Tibial nerve (tissue), 4 donors: ENCODE measurements at places on chromosomes 4 and X. TPM values are rescaled to one million over a fixed set of nuclear protein-coding genes. Genes with fewer than 3 reads are reported as not detected.
A peak's percentile ranks its signal among the peaks of the same experiment; 100 is the strongest.

NUDT11 gene
- total RNA-seq = 0.39 TPM

GRCh38 chr4:38241541-38241940, 281.3 kb downstream of the PTTG2 start:
- no peaks in the 10 kb centered on the region for H3K36me3 ChIP-seq
- H3K4me3 ChIP-seq = no peak overlapping the region
- no peaks in the 10 kb centered on the region for H3K4me1 ChIP-seq
- H3K27ac ChIP-seq = no peak overlapping the region

DNA sequence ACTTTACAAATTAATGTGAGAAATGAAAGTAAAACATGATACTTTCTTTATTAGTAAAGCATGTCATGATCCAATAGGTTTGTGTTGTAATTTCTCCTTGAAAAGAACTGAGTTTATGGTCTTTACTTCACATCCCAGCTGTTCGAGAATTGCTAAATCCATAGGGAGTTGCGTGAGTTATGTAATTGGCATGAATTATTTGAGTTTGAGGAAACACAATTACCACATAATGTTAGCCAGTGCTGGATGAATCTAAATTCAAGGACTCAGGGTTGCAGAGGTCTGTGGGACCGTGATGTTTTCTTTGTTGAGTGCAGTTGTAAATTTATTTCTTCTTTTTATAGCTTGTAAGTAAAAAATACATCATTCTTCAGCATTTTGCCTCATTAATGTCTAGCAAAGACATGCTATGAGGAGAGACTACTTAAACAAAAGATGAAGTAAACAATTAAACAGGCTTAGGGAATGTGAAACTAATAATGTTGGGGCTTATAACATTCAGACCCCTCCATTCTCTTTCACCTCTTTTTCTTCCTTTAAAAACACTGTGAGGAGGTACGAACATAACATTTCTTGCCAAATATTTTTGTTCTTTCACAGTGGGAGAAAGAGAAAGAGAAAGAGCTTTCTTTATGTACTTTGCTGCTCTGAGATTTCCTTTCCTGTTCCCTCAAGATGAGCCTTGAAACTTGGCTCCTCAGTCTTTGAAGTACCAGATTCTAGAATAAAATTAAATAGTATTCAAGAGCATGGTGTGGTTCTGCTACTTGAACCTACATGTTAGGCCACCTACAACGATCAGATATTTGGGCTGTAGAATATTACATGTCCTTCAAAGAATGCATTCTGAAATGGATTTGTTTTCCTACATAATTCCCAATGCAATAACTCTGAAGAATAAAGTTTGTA, 159.6 kb upstream of the ANK2 start:
- peak overlapping the region; percentile 3 for H3K4me3 ChIP-seq
- H3K27me3 ChIP-seq = no peaks in the 10 kb centered on the region
- H3K27ac ChIP-seq = peak overlapping the region; percentile 79
- peak; percentile 52 for DNase-seq
- no peaks in the 10 kb centered on the region for H3K4me1 ChIP-seq

GRCh38 chr4:24988776-24989175, 42.0 kb downstream of the LGI2 start:
- H3K4me1 ChIP-seq = no peaks in the 10 kb centered on the region
- no peak overlapping the region for H3K4me3 ChIP-seq
- H3K36me3 ChIP-seq = no peaks in the 10 kb centered on the region

DNA sequence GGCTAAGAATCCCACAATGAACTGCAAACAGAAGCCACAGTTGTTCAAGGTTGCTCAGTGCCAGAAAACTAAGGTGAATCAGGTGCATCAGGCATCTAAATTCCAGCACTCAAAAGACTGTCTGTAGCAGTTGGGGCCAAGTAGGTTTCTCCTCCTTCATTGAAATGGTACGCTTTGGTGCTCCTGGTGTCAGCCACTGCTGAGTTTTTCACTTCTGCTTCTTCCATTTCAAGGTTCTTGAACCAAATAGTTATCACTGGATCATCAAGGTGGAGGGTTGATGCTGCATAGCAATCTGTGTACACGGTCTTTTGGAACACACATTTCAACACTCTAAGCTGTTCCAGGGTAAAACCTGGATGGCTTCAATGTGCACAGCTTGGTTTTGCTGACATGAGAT, 74.4 kb downstream of the TMA16 start:
- H3K36me3 ChIP-seq = no peaks in the 10 kb centered on the region
- no peaks in the 10 kb centered on the region for H3K27me3 ChIP-seq
- no peaks in the 10 kb centered on the region for H3K4me1 ChIP-seq
- no peak for DNase-seq

PRSS12 gene
- under 0.01 TPM for total RNA-seq
